ENCODE measurements at places on chromosomes 5 and 9. TPM values are rescaled to one million over a fixed set of nuclear protein-coding genes. Genes with fewer than 3 reads are reported as not detected.

The IL31RA gene
- polyA plus RNA-seq, result 0.07 TPM

The FOXD1 gene
- 10.3 TPM for polyA plus RNA-seq

The SPINK13 gene
- 0.40 TPM for polyA plus RNA-seq

The IL13 gene
- 0.15 TPM for polyA plus RNA-seq
